Activated T-cell treated with anti-CD3 and anti-CD28 coated beads for 48 hours (primary cell): ENCODE measurements at places on chromosomes 16 and 17.

DNA sequence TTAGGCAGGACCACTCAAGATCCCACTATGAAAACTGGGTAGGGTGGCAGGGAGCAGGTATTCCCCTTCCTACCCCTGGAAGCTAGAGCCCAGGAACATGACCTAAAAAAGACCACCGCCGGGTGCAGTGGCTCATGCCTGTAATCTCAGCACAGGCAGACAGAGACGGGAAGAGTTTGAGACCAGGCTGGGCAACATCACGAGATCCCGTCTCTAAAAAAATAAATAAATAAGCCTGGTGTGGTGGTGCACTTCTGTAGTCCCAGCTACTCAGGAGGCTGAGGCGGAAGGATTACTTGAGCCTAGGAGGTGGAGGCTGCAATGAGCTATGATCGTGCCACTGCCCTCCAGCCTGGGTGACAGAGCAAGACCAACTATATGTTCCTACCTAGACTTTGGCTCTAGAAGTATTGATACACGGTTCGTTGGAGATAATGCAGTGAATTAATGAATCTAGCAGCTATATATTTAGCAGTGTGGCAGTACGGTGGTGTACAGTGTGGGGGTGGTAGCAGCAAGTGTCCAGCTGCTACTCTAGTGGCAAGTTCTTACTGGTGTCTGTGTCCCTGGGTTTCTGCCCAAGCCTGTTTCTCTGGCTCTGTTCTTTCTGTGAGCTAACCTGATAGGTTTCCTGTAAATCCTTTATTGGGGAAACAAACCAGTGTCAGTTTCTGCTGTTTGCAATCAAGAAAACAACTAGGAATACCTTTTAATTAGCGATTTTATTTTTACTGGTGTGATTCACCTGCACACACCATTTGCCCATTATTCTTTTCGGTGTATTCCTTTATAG lies 3.3 kb upstream of the USP31 start:
- DNase-seq, result no peak

DNA sequence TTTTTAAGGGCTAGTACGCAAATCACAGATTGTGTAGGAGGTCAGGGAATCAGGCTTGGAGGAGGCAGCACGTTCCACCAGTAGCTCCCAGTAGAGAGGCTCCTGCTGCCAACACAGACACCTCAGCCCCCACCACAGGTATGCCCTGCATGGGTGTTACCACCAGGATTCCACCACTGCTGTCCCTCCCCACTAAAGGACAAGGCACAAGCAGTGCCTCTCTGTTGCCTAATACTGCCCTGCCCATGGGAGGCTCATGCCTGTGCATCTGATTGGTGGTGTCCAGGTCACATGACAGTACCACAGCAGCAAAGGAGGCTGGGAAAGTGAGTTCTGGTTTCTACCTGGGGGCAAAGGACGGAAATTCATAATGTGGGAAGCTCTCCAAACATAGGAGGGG lies 33.6 kb upstream of the CACNG4 start:
- DNase-seq, result no peak

DNA sequence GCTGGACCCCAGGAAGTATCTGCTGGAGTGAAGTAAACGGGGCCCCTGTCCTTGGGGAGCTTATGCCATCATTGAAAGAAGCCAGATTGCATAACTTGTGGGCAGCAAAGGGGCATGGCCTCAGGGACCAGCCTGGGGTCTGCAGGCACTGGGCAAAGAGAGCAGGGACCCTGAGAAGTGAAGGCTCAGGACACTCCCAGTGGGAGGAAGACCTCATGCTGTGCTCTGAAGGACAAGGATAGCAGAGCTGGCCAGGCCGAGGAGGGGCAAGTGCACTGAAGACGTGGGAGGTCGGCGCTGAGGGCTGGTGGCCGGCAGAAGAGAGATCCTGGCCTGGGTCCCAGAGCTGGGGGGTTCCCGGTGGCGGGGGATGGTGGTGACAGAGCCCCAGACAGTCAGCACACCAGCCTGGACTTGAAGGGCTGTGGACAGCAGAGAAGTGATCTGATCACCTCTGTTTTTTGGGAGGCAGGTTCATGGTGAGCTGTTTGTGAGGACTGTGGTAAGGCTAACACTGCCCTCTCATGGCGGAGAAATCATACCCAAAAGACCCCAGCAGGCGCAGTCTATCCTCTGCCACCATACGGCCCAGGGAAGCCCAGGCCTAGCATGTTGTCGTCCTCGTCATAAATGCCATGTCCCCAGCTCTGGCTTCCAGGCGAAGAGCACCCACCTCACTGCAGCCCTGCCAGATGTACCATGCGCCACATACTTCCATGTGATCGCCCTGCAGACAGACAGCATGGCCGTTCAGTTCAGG lies 7.1 kb upstream of the CNP start:
- DNase-seq, result no peak

GRCh38 chr17:52470553-52470952 lies 312.0 kb upstream of the CA10 start:
- no peak for DNase-seq

- DNase-seq, result no peak
Measured at GRCh38 chr17:5883775-5884665, 186.2 kb upstream of the WSCD1 start.

DNA sequence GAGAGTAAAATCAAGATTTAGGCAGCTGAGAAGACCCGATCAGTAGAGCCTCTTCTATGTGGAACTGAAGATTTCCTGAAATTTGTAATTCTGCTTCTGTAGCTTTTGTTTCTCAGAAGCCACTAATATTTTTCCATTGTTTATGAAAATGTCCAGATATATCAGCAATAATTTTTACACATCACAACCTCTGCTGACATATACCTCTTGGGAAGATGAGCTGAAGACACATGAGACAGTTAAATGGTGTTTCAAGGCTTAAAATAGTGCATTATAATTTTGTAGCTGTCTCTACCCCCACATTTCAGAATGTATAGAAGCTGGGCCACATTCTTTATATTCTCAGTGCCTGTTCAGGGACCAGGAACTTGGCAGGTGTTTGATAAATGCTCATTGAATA lies 320.6 kb downstream of the HS3ST4 start:
- no peak for DNase-seq

GRCh38 chr17:74182041-74182723 lies 21.3 kb upstream of the RPL38 start:
- DNase-seq, result no peak

DNA sequence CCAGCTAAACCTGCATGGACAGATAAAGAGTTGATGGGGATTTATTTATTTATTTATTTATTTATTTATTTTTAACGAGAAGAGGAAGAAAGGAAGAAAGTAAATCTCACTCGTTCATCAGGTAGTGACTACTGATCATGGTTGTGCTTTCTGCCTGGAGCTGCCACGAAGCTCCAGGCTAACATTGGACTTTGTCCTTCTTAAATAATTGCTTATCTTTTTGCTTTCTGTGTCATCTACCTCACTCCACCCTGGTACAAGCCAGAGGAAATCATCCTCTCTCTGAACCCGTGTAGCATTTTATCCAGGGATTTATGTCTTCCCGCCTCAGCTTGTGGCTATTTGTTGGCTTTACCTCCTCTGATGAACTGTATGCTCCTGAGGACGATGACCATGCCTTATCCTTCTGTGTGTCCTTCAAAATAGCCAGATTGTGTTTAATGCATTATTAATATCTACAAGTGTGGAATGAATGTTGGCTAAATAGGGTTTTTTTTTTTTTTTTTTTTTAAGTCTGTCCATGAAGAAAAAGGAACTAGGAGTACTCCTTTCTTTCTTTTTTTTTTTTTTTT lies 8.0 kb upstream of the SLC12A3 start:
- no peak for DNase-seq

- DNase-seq, result no peak
Measured at GRCh38 chr17:1711804-1712203, 1.6 kb upstream of the TLCD2 start.

GRCh38 chr17:8476741-8477140 lies 41.1 kb downstream of the NDEL1 start:
- no peak for DNase-seq

GRCh38 chr16:7124701-7125100 lies 207.9 kb upstream of the RBFOX1 start:
- no peak for DNase-seq

DNA sequence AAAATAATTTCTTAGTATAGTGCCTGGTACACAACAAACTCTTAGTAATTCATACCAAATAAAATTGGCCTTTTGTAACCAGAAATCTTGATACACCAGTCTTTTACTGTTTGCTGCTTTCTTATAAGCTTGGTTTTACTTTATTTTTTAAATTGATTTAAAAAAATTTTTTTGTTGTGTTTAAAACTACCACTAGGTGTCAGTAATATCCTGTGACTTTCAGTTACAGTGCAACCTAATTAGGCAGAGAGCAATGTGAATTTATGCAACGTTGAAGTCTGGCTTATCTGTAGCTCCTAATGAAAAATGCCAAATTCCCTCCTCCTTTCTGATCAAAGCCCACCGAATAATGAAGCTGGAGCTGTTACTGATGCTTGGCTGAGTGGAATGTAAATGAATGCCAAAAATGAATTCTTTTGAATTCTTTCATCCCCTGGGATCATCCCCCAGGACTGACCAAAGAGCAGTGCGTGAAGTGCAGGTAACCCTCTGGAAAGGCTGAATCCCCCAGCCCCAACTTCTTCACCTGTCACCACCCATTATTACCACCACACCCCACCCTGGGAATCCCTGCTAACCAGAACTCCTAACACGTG lies 3.8 kb downstream of the ERCC4 start:
- no peak for DNase-seq

DNA sequence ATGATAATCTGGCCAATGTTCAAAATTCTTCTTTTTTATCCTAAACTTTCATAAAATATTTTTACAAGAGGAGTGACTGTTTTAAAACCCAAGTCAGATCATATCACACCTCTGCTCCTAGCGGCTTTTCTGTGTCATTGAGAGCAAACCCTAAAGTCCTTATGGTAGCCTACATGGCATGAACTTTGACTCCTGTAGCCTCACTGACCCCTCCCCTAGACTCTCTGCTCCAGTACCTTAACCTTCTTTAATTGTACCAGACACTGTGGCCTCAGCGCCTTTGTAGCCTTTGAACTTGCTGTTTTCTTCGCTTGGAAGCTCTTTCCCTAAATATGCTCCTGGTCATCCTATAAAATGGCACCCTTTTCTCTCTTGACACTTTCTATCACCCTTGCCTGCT lies 7.3 kb upstream of the SMPD3 start:
- no peak for DNase-seq

DNA sequence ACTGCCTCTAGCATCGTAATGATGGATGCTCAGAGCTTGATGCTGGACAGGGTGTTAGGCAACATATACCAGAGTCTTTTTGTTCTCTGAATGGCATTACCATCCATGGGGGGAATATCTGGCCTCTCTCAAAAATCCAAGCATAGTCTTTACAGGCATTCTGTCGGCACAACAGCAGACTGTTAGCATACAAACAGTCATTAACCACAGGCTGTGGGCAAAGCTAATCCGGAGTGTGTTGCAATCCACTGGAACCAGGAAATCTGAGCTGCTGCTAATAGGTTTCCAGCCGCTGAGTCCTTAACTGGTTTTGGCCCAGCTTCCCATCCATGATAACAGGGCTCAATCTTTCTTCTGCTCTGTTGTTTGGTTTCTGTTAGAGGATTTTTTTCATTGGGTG lies 371.9 kb downstream of the HS3ST3B1 start:
- no peak for DNase-seq

DNA sequence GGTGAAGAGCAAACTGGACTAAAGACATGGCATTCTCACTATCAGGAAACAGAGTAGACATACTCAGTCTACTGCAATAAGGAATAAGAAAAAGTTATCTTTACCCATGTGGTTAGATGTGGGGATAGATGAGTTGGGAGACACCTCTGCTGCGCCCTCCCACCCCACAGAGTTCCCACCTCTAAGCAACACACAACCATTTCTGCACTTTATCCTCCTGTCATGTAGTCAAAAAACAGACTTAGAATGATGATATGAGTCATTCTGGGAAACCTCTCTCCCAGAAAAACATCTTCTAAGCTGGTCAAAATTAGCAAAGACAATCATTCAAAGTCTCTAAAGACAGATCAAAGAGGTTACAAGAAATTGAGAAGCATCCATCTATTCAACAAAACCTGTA lies 94.9 kb downstream of the CACNG1 start:
- no peak for DNase-seq
